ENCODE measurements at places on chromosomes 16 and 17. TPM values are rescaled to one million over a fixed set of nuclear protein-coding genes. Genes with fewer than 3 reads are reported as not detected.

The SHBG gene
- polyA plus RNA-seq: 0.57 TPM

The WSCD1 gene
- 2.6 TPM for polyA plus RNA-seq

The SPATA22 gene
- polyA plus RNA-seq: 1.5 TPM

The NPIPB6 gene
- 0.45 TPM for polyA plus RNA-seq

The HOXB5 gene
- polyA plus RNA-seq: 0.14 TPM

The SECTM1 gene
- 2.5 TPM for polyA plus RNA-seq

The MPP2 gene
- 8.8 TPM for polyA plus RNA-seq

The CDYL2 gene
- 0.77 TPM for polyA plus RNA-seq

The CDRT15 gene
- not detected for polyA plus RNA-seq

The RHBDL3 gene
- polyA plus RNA-seq: 40.0 TPM

The ZKSCAN2 gene
- 1.7 TPM for polyA plus RNA-seq

The SULT1A4 gene
- polyA plus RNA-seq: 17.0 TPM

The SMIM36 gene
- not detected for polyA plus RNA-seq

The KRT222 gene
- polyA plus RNA-seq: 1.5 TPM

The CCL4L2 gene
- 0.34 TPM for polyA plus RNA-seq

The DHRS7C gene
- 177 TPM for polyA plus RNA-seq

The KCNJ18 gene
- not detected for polyA plus RNA-seq

The KRTAP3-1 gene
- polyA plus RNA-seq: not detected

The EMP2 gene
- 34.4 TPM for polyA plus RNA-seq

The PYDC1 gene
- polyA plus RNA-seq: 0.23 TPM

The TEPSIN gene
- polyA plus RNA-seq: 12.6 TPM

The TEKT5 gene
- polyA plus RNA-seq: 0.07 TPM

The CRHR1 gene
- polyA plus RNA-seq: not detected

The PLD6 gene
- 2.9 TPM for polyA plus RNA-seq

The GP1BA gene
- polyA plus RNA-seq: 0.16 TPM

The ALOXE3 gene
- polyA plus RNA-seq: not detected

The FBXL20 gene
- 4.0 TPM for polyA plus RNA-seq

The MPV17L gene
- 7.3 TPM for polyA plus RNA-seq

The OSGIN1 gene
- 3.6 TPM for polyA plus RNA-seq

The CTDNEP1 gene
- polyA plus RNA-seq: 80.1 TPM

The GLP2R gene
- polyA plus RNA-seq: 0.77 TPM

The CEMP1 gene
- 0.27 TPM for polyA plus RNA-seq

The IRX6 gene
- 0.02 TPM for polyA plus RNA-seq

The CMTM2 gene
- not detected for polyA plus RNA-seq

The TMEM235 gene
- not detected for polyA plus RNA-seq

The SLFN14 gene
- polyA plus RNA-seq: not detected

The SCN4A gene
- polyA plus RNA-seq: 1.6 TPM

The ADAM11 gene
- polyA plus RNA-seq: 21.5 TPM

The NLK gene
- 11.7 TPM for polyA plus RNA-seq

The GNGT2 gene
- 2.7 TPM for polyA plus RNA-seq

The CES4A gene
- polyA plus RNA-seq: 10.3 TPM

The OVCA2 gene
- polyA plus RNA-seq: 35.6 TPM

The KRTAP4-3 gene
- polyA plus RNA-seq: not detected

The PRRT2 gene
- polyA plus RNA-seq: 4.8 TPM

The SLC4A1 gene
- 0.16 TPM for polyA plus RNA-seq

The COX6A2 gene
- 4,696 TPM for polyA plus RNA-seq
